ENCODE measurements at places on chromosomes 1 and 21.
A peak's percentile ranks its signal among the peaks of the same experiment; 100 is the strongest.

GRCh38 chr1:8701794-8702471 lies 115.5 kb downstream of the RERE start:
- DNase-seq: peak; percentile 35

GRCh38 chr1:23720256-23720995 lies 22.8 kb upstream of the ELOA start:
- peak; percentile 31 for DNase-seq

- no peak for DNase-seq
These were observed 39.9 kb downstream of the SIPA1L2 start for GRCh38 chr1:232589812-232590743.

GRCh38 chr1:22673486-22674409 lies 20.7 kb downstream of the C1QB start:
- peak; percentile 58 for DNase-seq

DNA sequence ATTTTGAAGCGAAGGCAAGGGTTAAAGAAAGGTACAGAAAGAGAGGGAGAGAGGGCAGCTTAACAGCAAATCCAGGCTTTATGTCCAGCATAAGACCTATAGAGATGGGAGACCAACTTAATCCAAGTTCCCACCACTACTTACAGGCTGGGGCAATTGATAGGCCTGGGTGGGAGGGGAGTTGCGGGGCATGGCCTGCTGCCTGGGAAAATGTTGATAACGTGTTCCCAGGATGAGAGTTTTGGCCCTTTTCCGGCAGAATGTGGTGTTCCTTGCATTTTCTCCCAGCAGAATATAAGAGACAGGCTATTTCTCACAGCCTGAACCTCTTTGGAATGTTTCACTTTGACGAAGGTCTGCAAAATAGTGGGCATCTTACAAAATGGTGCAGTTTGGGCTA lies 34.9 kb upstream of the PLA2G5 start:
- DNase-seq: no peak

DNA sequence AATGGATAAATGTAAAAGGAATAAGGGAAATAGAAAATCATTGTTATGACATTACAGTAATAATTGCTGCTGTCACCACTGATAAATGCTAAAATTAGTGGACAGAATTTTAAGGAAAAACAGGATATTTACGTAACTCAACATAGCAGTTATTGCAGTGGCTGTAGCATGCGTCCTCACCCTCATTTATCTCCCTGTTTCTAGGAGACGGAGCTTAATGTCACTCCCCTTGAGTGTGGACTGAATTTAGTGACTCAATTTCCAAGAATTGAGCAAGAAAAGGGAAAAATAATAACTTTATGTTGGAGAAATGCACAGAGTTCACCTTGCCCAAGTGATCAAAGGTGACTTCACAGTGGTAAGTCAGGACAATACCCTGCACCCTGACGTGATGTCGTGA lies 33.3 kb upstream of the COL18A1 start:
- no peak for DNase-seq

GRCh38 chr1:167517535-167518330 lies 596 bp downstream of the CD247 start:
- DNase-seq: peak; percentile 96

GRCh38 chr1:48203287-48203900 lies 19.1 kb upstream of the SLC5A9 start:
- DNase-seq: no peak

- DNase-seq: peak; percentile 10
These were observed at the start of gene FMN2 for GRCh38 chr1:240091614-240092300. Gene FMN2, plus strand, starts transcription at chr1:240091883. Its CDS starts 227 bp downstream, at chr1:240092110.

- peak; percentile 68 for DNase-seq
These were observed 229.2 kb upstream of the CAMK1G start for GRCh38 chr1:209354111-209354839.

DNA sequence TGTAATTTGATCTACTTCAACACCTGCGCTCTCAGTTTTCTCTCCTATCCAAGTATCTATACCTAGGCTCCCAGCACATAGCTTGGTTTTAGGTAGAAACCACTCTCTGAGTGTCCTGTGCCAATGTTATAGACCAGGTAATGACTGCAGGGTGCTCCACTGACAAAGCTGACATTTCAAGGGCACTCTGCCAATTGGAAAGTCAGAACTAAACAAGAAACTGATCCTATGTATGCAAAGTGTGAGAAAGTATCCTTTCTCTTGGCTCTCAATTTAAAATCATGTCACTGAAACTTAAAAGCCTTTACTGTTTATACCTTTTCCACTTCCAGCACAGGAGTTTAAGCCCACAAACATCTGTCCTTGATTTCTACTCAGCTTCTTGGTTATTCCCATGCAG lies 45.0 kb upstream of the AIM2 start:
- DNase-seq: no peak

DNA sequence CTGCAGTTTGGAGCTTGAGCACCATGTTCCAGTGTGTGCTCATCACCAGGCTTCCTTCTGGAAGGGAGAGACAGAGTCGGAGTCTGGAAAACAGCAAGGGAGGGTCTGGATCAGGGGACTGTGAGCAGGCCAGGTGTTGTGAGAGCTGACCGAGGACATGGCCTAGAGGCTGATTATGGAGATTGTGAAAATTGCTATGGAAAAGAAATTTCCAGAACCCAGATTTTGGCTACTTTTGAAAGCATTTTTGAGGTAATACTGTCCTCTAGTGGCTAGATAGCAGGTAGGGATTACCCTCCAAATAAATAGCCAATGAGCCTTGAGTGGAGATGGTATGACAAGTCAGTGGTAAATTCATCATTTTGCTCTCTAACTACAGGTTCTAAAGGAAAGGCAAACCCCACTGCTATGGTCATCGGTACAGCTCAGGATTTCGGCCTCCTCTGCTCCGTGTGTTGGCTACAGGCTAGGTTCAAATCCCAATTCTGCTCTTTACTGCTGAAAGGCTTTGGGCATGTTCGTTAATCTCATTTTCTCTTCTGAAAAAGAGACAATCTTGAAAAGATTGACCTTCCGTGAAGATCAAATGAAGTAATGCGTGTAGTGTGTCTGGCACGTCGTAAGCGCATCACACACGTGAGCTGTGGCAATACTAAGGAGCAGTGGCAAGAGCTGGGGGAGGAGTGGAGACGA lies 1.0 kb upstream of the HAO2 start:
- no peak for DNase-seq

DNA sequence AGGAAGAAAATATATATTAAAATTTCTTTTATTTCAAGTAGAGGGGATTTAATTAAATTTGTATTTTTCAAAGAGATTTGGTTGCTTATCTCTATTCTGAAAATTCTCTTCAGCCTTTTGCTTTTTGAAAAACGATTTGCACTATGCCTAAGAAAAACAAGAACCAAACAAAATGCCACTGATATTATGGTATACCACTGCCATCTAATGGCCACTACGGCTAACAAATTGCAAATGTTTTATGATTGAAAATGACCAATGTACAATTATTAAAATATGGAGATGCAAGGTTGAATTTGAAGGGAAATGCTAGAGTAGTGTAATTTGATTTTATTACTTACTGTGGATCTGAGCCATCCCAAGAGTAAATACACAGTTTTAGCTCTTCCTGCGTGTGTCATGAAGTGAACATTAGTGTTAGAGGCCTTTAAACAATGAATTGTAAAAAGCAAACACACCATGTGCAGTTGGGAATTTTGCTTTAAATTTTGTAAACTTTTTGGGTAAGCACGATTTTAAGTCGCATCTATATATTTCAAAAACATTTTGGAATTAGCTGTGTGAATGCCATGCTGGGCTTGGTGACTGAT lies 137.4 kb upstream of the USP25 start:
- DNase-seq: no peak

GRCh38 chr21:41321211-41321907 lies 4.8 kb downstream of the FAM3B start:
- peak; percentile 18 for DNase-seq

DNA sequence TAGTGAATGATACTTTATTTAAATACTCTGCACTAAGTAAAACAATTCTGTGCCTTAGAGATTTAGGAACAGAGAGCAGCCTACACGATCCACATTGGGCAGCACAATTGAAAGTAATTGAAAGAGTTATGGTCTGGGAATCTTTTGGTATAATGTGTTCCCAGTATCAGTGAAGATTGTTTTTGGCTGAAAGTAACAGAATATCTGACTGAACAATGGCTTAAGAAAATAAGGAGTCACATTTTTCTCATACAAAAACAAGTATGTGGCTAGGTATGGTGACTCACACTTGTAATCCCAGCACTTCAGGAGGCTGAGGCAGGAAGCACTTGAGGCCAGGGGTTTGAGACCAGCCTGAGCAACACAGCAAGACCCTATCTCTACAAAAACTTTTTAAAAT lies 306.2 kb downstream of the NFIA start:
- no peak for DNase-seq

- no peak for DNase-seq
These were observed 10.3 kb upstream of the EPS8L3 start for GRCh38 chr1:109773900-109774485.

- DNase-seq: no peak
These were observed 133.3 kb downstream of the PGBD5 start for GRCh38 chr1:230292689-230293389.

GRCh38 chr1:215794156-215794555 lies 227.1 kb downstream of the KCTD3 start:
- DNase-seq: no peak

GRCh38 chr21:42796327-42797062 lies 82.8 kb downstream of the WDR4 start:
- DNase-seq: no peak

DNA sequence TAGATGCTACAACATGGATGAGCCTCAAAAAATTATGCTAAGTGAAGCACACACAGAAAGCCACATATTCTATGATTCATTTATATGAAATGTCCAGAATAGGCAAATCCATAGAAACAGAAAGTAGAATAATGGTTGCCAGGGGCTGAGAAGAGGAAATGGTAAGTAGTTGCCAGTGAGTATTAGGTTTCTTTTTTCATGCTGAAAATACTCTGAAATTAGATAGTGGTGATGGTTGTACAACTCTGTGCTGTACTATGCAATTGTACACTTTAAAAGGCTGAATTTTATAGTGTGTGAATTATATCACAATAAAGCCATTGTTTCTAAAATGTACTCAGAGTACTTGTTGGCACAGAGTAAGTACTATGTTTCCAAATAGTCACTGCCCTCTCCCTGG lies 15.5 kb upstream of the GFI1 start:
- DNase-seq: no peak

DNA sequence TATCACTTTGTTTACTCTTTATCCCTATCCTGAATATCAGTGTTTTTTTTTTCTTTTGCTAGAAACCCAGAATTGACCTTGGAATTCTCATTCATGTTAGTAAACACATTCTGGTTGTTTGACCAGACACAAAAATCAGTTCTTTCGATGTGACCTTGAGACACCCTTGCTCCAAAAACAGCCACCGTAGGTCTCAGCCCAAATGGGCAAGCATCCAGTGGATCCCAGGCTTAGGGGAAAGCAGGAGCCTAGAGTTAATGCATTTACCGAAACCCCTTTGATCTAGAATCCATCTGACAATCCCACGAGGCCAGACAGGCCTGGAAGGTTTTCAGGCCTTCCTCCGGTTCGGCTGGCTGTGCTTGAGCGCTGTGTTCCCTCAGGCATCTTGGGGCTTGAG lies 47.6 kb downstream of the IRF2BP2 start:
- DNase-seq: no peak
